Kidney tubule cell (primary cell): ENCODE measurements at places on chromosomes 12 and 14.

- peak; percentile 96 for DNase-seq
Observed at GRCh38 chr12:107093417-107094182, at the start of gene CRY1. Gene CRY1, minus strand, starts transcription at chr12:107093549. Its CDS starts 588 bp downstream, at chr12:107092961.

DNA sequence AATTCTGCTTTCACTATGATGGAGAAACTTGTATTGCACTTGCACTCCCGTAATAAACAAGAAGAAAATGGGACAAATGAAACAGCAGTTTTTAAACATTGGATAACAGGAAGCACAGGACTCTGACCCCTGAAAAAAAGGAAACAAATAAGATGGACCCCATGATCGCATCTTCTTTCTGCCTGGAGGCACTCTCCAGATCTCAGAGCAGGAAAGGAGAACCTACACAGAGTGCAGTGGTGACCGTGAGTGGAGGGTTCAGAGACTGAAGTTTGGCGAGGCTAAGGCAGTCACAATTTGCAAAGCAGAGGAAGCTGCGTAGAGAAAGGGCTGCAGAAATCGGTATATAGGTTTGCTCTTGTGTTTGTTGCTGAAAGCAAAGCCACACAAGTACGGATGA is 6.1 kb upstream of the FGF6 start:
- no peak for DNase-seq

DNA sequence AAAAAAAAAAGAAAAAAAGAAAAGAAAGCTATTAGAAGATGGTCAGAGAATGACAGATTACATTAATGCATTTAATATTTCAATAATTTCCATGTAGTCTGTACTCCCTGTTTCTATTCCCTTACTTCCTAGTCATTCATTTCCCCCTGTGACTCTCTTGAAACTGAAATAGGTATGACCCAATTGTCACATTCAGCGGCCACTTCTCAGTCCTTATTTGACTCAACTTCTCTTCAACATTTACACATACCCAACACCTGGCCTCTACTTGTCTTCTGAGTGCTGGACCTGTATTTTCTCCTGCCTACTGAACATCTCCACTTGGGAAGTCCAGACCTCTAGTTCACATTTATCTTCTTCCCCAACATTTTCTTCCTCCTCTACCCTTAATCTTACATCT is 7.2 kb downstream of the EEA1 start:
- no peak for DNase-seq

DNA sequence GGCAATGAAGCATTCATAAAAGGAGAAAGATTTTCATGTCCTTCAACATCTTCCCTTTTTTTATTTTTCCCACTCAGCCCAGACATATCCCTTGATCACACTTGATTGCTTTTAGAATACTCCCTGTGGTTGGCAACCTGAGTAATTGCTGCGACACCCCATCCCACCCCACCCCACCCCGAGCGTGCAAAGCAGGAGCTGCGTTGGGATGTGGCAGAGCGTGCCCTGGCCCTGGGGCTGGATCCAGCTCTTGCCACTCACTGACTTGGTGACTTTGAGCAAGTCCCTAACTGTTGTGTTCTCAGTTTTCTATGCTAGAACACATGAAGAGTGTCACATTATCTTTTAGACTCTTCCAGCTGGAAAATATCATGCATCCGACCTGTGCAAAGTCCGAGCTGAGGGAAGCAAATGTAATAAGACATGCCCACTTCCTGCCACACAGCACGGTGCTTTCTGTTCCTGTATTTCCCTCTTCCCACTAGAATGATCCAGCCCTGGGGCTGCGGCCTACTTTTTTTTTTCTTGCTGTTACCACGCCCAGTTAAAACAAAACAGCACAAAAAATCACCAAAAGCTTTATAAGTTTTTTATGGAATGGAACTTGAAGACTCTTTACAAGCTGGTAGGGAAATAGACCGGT is 4.0 kb downstream of the ASCL4 start:
- DNase-seq: no peak

DNA sequence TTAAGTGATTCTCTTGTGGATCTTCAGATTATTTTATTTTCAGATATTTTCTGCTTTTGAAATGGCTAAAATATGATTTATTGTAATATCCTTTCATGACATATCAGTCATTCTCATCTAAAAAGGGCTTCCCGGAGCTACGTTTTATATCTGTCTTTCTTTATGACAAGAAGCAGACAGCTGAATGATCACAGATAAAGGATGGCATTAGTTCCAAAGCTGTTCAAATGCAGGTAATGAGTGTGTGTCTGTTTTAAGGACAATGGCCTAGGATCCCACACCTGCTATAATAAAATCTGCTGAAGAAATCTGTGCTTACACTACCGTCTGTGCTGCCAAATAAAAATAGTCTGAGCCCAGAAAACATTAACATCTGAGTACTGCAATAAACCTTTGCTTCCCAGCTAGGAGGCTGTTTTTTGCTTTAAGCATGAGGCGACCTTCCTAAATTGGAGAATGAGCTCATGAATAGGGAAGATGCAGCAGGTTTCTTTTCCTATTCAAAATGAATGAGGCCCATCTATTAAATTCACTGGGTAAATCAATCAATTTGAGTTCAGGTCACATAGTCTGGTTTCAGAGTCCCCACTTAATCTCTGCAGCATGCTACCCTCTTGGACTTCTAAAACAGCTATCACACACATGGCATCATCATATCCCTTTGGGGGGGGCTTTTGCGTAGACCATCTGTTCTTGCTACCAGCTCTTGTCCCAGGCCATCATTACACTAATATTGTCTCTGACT is 498.5 kb downstream of the NELL2 start:
- no peak for DNase-seq

GRCh38 chr12:42450248-42450647 is 124.3 kb downstream of the PPHLN1 start:
- DNase-seq: peak; percentile 68

DNA sequence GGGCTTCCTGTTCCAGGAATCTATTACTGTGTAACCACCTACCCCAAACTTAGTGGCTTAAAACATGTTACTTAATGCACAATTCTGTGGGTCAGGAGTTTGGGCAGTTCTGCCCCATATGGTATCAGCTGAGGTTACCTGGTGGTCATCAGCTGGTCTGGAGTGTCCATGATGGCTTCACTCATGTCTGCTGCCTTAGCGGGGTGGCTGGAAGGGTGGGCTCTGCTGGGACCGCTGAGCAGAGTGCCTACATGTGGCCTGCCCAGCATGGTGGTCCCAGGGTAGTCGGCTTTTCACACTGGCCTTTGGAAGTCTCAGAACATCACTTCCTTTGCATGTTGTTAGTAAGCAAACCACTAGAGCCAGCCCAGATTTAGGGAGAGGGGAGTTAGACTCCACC is 53.9 kb downstream of the PELI2 start:
- DNase-seq: no peak

GRCh38 chr14:101325319-101325718 is 236.0 kb upstream of the DIO3 start:
- DNase-seq: no peak

DNA sequence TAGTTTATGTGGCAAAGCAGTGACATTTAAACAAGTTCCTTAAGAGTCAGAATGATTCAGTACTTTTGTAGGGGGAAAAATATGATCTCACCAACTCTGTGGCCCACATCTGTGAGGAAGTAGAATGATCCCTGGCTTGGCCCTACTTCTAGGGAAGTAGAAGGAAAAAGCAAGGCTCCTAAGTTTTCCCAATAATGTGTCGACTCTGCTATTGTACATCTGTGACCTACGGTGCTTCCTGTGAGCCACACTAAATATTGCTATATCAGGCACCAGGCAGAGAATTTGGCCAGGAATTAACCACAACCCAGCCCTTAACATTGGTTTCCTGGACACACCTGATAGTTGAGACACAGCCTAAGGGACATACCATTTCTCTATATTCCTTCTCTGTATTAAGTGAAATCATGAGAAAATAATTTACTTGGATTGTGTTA is 9.3 kb upstream of the NID2 start:
- peak; percentile 45 for DNase-seq

DNA sequence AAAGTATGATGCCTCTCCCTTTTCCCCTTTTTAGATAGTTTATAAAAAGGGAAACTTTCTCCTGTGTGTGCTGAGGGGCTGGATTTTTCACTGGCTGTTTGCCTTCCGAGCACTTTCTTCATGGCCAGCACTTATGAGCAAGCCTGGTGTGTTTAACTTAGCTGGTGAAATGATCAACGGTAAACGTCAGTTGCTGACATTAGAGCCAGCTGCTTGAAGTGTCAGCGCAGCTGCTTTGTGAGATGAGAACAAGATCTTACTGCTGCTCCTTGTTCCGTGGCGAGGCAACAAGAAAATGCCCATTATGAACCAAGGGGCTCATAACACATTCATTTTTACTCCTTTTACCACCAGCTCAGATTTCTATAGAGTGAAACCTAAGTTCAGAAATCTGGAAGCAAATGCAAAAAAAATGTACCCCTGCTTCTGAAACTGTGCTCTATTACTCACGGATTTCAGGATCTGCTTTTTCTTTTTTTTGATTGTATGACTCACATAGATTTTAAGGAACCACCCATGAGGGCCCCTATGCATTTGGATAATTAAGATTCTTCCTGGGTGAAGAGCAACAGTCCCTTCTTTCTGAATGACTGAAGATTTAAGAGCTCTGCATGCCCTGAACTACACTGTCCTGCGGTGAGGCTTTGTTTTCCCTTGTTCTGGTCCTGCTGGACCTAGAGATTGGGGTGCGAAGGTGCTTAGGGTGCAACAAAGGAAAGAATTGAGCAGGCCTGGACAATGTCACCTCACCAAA is 74.3 kb upstream of the CPM start:
- DNase-seq: peak; percentile 39
